Placental pericyte (primary cell): ENCODE measurements at places on chromosomes 3 and 15. TPM values are rescaled to one million over a fixed set of nuclear protein-coding genes. Genes with fewer than 3 reads are reported as not detected.

Gene GXYLT2
- total RNA-seq = 11.6 and 71.1 TPM in 2 replicates

Gene GP5
- under 0.01 and 0.14 TPM in 2 replicates for total RNA-seq

Gene PDCD10
- total RNA-seq = 58.4 and 60.8 TPM in 2 replicates

Gene MUSTN1
- total RNA-seq = not detected in 2 replicates

Gene MCF2L2
- total RNA-seq = 0.29 TPM in 1 of 2 replicates, not detected in the other

Gene CHCHD6
- total RNA-seq = 6.9 and 9.2 TPM in 2 replicates

Gene ITIH4
- 0.57 and 0.88 TPM in 2 replicates for total RNA-seq

Gene GABRR3
- total RNA-seq = not detected in 2 replicates

Gene EXD1
- total RNA-seq = not detected in 2 replicates

Gene CD96
- total RNA-seq = under 0.01 TPM in 1 of 2 replicates, not detected in the other

Gene KIF7
- total RNA-seq = 12.7 and 12.9 TPM in 2 replicates

Gene GNB4
- 31.3 and 91.2 TPM in 2 replicates for total RNA-seq

Gene NDN
- total RNA-seq = 18.3 and 31.1 TPM in 2 replicates

Gene A4GNT
- not detected in 2 replicates for total RNA-seq

Gene TM6SF1
- 2.6 and 4.4 TPM in 2 replicates for total RNA-seq

Gene CACNA2D2
- total RNA-seq = not detected in 2 replicates

Gene PRSS50
- total RNA-seq = not detected in 2 replicates

Gene SERINC4
- total RNA-seq = not detected in 2 replicates

Gene ACP3
- total RNA-seq = 3.5 and 21.5 TPM in 2 replicates

Gene PPARG
- total RNA-seq = 0.88 and 5.0 TPM in 2 replicates

Gene C3orf49
- total RNA-seq = not detected in 2 replicates

Gene TTLL13
- not detected in 2 replicates for total RNA-seq

Gene IL17RC
- 43.4 and 46.4 TPM in 2 replicates for total RNA-seq

Gene CHRM5
- total RNA-seq = under 0.01 TPM in 1 of 2 replicates, not detected in the other

Gene FRMD5
- total RNA-seq = 0.88 and 13.5 TPM in 2 replicates

Gene ZBTB20
- total RNA-seq = 12.3 and 23.6 TPM in 2 replicates

Gene GUCA1C
- not detected in 2 replicates for total RNA-seq

Gene MKRN3
- total RNA-seq = 3.9 and 5.2 TPM in 2 replicates

Gene FAM174B
- 0.57 and 1.3 TPM in 2 replicates for total RNA-seq

Gene CRELD1
- 13.3 and 104 TPM in 2 replicates for total RNA-seq

Gene DISP2
- total RNA-seq = 0.14 and 0.44 TPM in 2 replicates

Gene ATP8B4
- 2.7 and 5.3 TPM in 2 replicates for total RNA-seq

Gene SMAD6
- total RNA-seq = 1.7 and 2.2 TPM in 2 replicates

Gene BSN
- total RNA-seq = 0.14 and 0.22 TPM in 2 replicates

Gene CISH
- 0.72 and 2.0 TPM in 2 replicates for total RNA-seq

Gene RAB43
- 21.4 and 38.2 TPM in 2 replicates for total RNA-seq

Gene GHSR
- total RNA-seq = not detected in 2 replicates
